Daoy (cell line): ENCODE measurements at places on chromosomes 2 and 18. TPM values are rescaled to one million over a fixed set of nuclear protein-coding genes. Genes with fewer than 3 reads are reported as not detected.

Gene HJURP
- 85.5 and 86.3 TPM in 2 replicates for total RNA-seq

Gene SYT4
- total RNA-seq = not detected in 2 replicates

Gene LHCGR
- total RNA-seq = not detected in 2 replicates

Gene ABCG8
- total RNA-seq = not detected in 2 replicates

Gene RNF144A
- total RNA-seq = 10.3 and 17.1 TPM in 2 replicates

Gene OBSL1
- 45.3 and 58.2 TPM in 2 replicates for total RNA-seq
